Muscle of leg (tissue), 16 donors: ENCODE measurements at places on chromosomes 6 and 20. TPM values are rescaled to one million over a fixed set of nuclear protein-coding genes. Genes with fewer than 3 reads are reported as not detected.
A peak's percentile ranks its signal among the peaks of the same experiment; 100 is the strongest.

The ZNF391 gene
- 3.0 TPM for total RNA-seq

The CTCFL gene
- 0.04 TPM for total RNA-seq

The HLA-DRB5 gene
- 8.4 TPM for total RNA-seq

The SPAG4 gene
- total RNA-seq = 1.2 TPM

The BMP6 gene
- total RNA-seq = 1.3 TPM

The FNDC11 gene
- 0.09 TPM for total RNA-seq

The TCP11 gene
- total RNA-seq = 0.44 TPM

The COL9A1 gene
- 4.9 TPM for total RNA-seq

The COX4I2 gene
- 11.4 TPM for total RNA-seq

The TRIM40 gene
- total RNA-seq = not detected

The SLCO4A1 gene
- total RNA-seq = 0.53 TPM

The AGER gene
- 3.7 TPM for total RNA-seq

DNA sequence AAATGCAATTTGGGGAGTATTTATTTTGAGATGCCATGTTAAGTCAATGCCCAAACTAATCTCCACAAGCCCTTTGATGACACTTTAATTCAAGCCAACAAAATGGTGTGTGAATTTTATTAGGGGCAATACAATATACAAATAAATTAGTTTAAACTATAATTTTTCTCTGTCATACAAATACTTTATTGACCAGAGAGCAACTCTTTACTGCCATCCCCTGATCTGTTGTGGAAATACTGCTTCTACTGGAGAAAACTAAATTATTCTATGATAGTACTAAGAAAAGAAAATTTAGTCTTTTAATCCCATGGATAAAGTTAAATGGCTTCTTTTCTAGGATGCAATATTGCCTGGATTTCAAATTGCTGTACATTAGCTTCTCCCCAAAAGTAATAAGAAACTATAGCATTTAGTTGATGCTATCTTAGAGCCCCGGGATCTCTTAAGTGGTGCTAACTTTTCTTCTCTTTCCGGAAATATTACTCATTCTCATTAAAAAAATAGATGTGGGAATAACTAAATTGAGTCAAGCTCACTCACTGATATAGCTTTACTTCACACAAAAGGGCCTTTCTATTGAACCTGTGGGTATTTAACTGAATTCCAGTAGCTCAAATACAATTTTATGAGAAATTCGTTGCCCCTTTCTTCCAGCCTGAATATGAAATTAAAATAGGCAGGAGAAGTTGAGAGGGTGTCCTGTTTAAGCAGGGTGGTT, 49.2 kb downstream of the SMPDL3A start:
- no peaks in the 10 kb centered on the region for H3K36me3 ChIP-seq
- DNase-seq = peak; percentile 8
- H3K4me1 ChIP-seq = no peaks in the 10 kb centered on the region
- H3K4me3 ChIP-seq = no peak overlapping the region

- no peaks in the 10 kb centered on the region for H3K27me3 ChIP-seq
- peak; percentile 58 for DNase-seq
- peaks cover 23% of the 10 kb centered on the region for H3K4me1 ChIP-seq
- H3K36me3 ChIP-seq = no peaks in the 10 kb centered on the region
- peak overlapping the region; percentile 42 for H3K27ac ChIP-seq
- H3K4me3 ChIP-seq = no peak overlapping the region
Measured at GRCh38 chr20:31497838-31498540, 16.3 kb upstream of the HM13 start.

- H3K4me3 ChIP-seq = no peak overlapping the region
- peaks cover 47% of the 10 kb centered on the region for H3K4me1 ChIP-seq
- no peak for DNase-seq
- H3K36me3 ChIP-seq = peaks cover 39% of the 10 kb centered on the region
- no peaks in the 10 kb centered on the region for H3K27me3 ChIP-seq
- H3K27ac ChIP-seq = no peak overlapping the region
Measured at GRCh38 chr6:33689879-33690278, 21.6 kb downstream of the UQCC2 start.

- no peak overlapping the region for H3K4me3 ChIP-seq
- no peak for DNase-seq
- no peaks in the 10 kb centered on the region for H3K36me3 ChIP-seq
Measured at GRCh38 chr6:119294984-119295383, 54.6 kb downstream of the MAN1A1 start.

GRCh38 chr20:18734525-18735189, 78.9 kb upstream of the SCP2D1 start:
- H3K4me1 ChIP-seq = peaks cover 7% of the 10 kb centered on the region
- no peaks in the 10 kb centered on the region for H3K36me3 ChIP-seq
- H3K27me3 ChIP-seq = no peaks in the 10 kb centered on the region
- no peak for DNase-seq
- no peak overlapping the region for H3K27ac ChIP-seq

GRCh38 chr6:116152620-116153019, 26.7 kb upstream of the COL10A1 start:
- no peaks in the 10 kb centered on the region for H3K36me3 ChIP-seq
- H3K4me3 ChIP-seq = no peak overlapping the region
- no peaks in the 10 kb centered on the region for H3K4me1 ChIP-seq

DNA sequence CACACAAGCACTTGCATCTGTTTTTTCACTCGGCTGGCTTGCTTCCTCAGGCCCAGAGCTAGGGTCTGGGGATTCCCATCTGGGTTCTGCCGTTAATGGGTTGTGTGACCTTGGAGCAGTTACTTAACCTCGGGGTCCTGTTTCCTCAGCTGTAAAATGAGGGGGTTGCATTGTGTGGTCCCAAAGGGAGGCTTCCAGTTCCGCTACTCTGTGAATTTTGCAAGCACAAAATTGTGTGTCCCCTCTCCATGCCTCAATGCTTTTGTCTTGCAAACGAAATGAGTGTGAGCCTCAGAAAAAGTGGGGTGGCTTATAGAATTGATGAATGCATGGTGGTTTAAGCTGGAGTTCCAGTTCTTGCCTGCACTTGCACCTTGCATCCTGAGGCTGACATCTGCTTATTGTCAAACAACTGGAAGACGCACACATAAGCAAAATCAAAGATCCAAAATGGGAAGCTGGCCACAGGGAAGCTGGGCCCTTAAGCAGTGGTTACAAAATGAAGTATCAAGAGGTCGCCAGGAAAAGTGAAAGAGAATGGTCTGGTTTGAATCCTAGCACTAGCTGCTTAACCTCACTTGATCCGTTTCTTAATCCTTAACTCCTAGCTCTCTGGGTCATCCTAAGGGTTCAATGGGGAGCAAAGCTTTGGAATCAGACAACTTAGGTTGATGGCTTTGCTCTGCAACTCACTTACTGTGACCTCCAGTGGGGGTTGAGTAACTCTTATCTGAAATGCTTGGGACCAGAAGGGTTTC, 490.6 kb downstream of the DHX35 start:
- no peak overlapping the region for H3K27ac ChIP-seq
- H3K4me1 ChIP-seq = peaks cover 4% of the 10 kb centered on the region
- no peaks in the 10 kb centered on the region for H3K36me3 ChIP-seq
- H3K4me3 ChIP-seq = no peak overlapping the region

DNA sequence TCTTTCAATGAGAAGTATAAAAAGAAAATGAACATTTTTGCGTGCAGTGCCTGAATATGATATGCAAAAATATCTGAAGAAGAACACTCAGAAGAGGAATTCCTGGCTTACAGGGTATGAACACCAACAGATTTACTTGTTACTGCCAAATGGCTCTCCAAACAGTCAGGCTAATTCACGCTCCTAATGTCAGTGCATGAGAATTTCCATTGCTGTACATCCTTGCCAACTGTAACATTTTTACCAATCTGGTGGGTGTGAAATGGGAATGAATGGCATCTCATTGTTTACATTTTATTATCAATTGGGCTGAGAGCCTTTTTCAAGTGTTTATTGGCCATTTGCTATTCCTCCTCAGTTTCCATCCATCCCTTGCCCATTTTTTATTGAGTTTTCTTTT, 365.3 kb upstream of the MAP3K7 start:
- H3K27ac ChIP-seq = no peak overlapping the region
- no peaks in the 10 kb centered on the region for H3K36me3 ChIP-seq
- no peaks in the 10 kb centered on the region for H3K27me3 ChIP-seq
- no peak overlapping the region for H3K4me3 ChIP-seq
- H3K4me1 ChIP-seq = no peaks in the 10 kb centered on the region

DNA sequence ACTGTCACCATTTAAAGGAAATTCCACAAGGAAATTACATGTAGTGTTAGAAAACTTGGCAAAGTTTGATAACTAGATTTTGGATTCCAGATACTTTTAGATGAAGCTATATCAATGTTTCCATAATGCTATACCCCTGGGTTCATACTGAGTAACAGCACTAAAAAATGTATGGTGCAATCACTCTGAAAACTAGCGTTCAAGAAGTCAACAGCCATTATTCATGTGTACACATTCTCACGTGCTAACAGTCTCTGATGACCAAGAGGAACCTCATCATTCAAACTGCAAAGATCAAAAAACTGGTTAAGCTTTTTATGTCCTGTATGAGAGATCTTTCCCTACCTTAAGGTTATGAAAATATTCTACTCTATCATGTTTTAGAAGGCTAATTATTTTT, 197.6 kb downstream of the GMDS start:
- no peak overlapping the region for H3K27ac ChIP-seq
- H3K36me3 ChIP-seq = no peaks in the 10 kb centered on the region
- no peaks in the 10 kb centered on the region for H3K27me3 ChIP-seq
- H3K4me1 ChIP-seq = no peaks in the 10 kb centered on the region
- no peak overlapping the region for H3K4me3 ChIP-seq

DNA sequence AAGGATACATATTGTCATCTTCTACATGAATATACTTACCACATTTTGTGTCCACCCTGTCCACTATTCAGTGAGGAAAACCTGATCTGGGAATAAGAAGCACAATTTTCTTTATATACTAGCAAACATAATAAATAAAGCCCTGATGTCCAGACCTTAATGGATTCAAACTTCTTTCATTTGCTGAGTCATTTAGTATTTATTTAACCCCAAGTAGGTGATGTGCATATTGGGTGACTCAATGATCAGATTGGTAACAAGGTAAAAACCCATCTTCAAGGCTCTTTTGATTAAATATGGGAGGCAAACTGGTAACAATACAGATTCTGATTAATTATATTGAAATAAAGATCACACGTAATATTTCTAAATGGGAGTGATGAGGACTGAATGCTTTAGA, 1159.8 kb upstream of the EYS start:
- H3K4me1 ChIP-seq = no peaks in the 10 kb centered on the region
- H3K27me3 ChIP-seq = no peaks in the 10 kb centered on the region
- H3K36me3 ChIP-seq = no peaks in the 10 kb centered on the region
- no peak overlapping the region for H3K4me3 ChIP-seq

DNA sequence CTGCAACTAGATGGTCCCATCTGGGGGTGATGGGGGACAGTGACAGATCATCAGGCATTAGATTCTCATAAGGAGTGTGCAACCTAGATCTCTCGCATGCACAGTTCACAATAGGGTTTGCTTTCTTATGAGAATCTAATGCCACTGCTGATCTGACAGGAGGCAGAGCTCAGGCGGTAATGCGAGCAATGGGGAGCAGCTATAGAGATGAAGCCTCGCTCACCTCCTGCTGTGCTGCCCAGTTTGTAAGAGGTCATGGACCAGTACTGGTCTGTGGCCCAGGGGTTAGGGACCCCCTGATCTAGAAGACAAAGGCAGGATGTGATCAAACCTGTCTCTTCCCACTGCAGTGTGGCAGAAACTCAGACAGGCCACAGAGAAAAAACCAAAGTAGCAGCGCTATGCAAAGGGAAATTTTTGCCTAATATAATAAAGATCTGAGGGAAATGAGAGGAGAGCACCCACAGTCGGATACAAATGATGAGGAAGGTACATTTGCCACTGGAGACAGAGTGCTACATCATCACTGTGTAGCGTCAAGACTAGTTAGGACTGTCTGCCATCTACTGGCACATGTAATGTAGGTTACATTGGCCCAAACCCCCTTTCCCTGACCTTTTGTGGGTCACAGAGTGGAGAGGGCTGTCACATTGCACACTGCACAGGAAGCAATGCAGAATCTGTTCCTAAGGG, 4.1 kb upstream of the LY86 start:
- no peak overlapping the region for H3K27ac ChIP-seq
- no peak overlapping the region for H3K4me3 ChIP-seq
- H3K27me3 ChIP-seq = no peaks in the 10 kb centered on the region
- H3K4me1 ChIP-seq = peaks cover 18% of the 10 kb centered on the region
- no peak for DNase-seq

- DNase-seq = peak; percentile 67
- peak overlapping the region; percentile 21 for H3K4me3 ChIP-seq
- H3K36me3 ChIP-seq = peaks cover 23% of the 10 kb centered on the region
- no peaks in the 10 kb centered on the region for H3K4me1 ChIP-seq
- peak overlapping the region; percentile 82 for H3K27ac ChIP-seq
Measured at GRCh38 chr6:152167641-152168603, 360.4 kb downstream of the ESR1 start.

DNA sequence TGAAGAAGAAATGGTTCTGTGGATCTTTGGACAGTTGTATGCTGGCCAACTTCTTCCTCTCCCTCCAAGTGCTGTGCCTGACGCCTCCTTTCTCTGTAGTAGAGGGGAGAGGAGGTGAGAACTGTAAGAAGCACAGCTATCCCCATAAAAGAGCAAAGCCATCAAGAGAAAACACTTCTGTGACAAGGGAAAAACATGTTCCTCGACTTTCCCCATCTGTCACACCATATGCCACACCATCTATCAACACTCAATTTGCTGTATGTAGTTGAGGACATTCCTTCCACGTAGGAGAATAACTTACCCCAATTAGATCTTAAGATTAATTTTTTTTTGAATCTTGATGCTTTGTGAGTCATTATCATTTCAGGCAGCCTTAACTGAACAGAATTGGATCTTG, 156.2 kb upstream of the PLCB4 start:
- H3K27ac ChIP-seq = no peak overlapping the region
- no peaks in the 10 kb centered on the region for H3K4me1 ChIP-seq
- H3K4me3 ChIP-seq = no peak overlapping the region
- DNase-seq = no peak
- no peaks in the 10 kb centered on the region for H3K36me3 ChIP-seq
- no peaks in the 10 kb centered on the region for H3K27me3 ChIP-seq

DNA sequence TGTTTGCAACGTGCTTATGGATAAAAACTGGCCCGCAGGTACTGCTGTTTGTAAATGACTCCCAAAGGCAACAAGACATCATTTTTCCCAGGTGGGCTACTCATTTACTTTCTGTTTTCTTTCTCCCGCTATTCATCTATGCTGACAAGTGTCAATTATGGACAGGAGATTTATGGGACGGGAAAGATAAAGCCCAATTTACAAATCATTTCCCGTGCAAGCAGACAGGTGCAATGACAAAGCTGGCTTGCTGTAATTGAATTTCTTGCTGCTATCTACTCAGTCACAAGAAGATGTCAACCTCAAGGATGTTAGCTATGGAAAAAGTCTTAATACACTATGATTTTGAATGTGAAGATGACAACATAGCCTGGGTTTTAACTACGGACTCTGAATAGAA, 125.5 kb downstream of the EPHA7 start:
- H3K27ac ChIP-seq = no peak overlapping the region
- H3K4me3 ChIP-seq = no peak overlapping the region
- no peaks in the 10 kb centered on the region for H3K36me3 ChIP-seq
- no peaks in the 10 kb centered on the region for H3K27me3 ChIP-seq

DNA sequence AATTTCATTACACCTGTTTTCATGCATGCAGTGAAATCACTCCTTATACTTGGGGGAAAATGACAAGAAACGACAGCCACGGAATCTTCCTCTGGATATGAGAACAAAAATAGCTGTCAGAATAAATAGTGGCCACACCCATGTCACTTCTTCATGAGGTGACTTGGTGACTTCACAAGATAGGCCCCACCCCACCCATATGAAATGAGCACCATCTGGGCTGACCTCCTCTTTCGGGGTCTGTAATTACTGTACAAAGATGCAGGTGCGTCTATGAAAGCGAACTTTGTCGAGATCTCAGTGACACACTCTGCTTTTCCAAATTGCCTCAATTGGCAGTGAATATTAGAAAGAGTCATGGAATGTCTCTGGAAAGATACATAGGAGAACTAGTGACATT, 184.2 kb upstream of the CCN2 start:
- no peak overlapping the region for H3K27ac ChIP-seq
- DNase-seq = no peak
- H3K36me3 ChIP-seq = no peaks in the 10 kb centered on the region
- H3K27me3 ChIP-seq = no peaks in the 10 kb centered on the region
- peaks cover 30% of the 10 kb centered on the region for H3K4me1 ChIP-seq
